M059J (cell line): ENCODE measurements at places on chromosomes 6 and 20. TPM values are rescaled to one million over a fixed set of nuclear protein-coding genes. Genes with fewer than 3 reads are reported as not detected.

Gene CST4
- total RNA-seq = 1.1 TPM in 1 of 2 replicates, not detected in the other

Gene HLA-DOB
- 5.7 and 6.3 TPM in 2 replicates for total RNA-seq

Gene FOXS1
- 0.12 TPM in 1 of 2 replicates, not detected in the other for total RNA-seq

Gene THBD
- 31.5 and 45.2 TPM in 2 replicates for total RNA-seq

Gene RHAG
- total RNA-seq = not detected in 2 replicates

GRCh38 chr6:20509212-20509611 is 25.0 kb upstream of the CDKAL1 start:
- DNase-seq = no peak

- no peak for DNase-seq
These were observed 33.9 kb downstream of the PSMG4 start for GRCh38 chr6:3292431-3293197.

DNA sequence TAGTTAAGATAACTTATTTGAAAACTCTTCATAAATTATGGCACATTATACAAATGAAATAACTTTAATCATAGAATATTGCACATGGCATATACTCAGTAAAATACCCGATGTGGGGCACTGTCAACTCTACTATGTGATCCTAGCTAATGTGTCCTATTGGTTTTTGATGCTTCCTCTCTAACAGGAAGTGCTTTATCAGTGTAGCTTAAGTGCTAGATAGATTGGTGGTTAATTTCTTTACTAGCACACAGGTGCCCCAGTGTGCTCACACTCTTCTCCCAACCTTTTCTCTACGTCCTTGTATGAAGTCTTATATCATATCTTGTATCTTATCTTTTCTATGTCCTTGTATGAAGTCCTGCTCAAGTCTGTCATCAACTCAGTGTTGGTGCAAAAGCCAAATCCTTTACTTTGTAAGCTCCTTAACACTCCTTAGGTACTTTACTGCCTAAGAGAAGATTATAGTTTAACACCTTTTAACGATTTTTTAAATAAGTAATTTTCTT is 358.9 kb downstream of the CENPW start:
- DNase-seq = no peak

DNA sequence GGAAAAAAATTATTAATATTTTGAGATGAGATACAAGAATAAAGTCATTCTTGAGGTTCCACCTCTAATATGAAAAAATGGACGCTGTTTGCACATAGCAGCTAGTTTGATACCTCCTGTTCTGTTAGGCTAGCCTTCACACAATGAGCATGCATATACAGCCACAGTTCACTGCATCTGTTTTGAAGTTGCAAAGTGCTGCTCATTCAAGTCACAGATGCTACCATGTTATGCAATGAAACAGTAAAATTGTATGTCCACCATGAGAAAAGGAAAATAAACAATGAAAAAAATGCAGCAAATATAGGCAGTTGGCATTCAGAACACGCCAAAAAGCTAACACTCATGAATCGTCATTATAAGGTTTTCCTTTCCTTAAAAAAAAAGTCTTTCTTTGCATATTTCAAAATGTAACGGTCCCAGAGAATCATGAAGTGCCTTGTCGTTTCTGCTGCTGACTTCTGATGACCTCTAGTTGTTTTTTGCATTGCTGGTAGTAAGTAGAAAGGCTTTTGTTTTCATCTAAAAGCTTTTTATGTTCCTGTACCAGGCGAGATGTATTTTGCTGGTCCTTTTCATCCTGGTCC is 70.7 kb downstream of the MAP3K7 start:
- DNase-seq = no peak

- no peak for DNase-seq
These were observed 16.8 kb upstream of the FUCA2 start for GRCh38 chr6:143528164-143528811.

DNA sequence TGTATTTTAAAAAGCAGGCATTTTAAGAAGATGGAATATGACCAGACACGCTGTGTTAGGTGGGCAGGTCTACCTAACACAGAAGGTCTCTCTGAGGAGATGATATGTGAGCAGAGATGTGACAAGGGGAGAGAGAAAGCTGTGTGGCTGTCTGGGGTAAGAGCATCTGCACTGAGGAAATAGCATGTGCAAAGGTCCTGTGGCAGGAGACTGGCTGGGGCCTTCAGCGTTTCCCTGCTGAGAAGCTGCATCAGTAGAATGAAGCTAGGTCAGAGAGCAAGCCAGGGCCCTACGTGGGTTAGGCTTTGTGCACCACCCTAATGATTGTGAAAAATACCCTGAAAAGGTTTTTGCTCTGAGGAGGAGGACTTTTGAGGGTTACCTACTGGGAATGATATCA is 87.0 kb downstream of the TXNDC5 start:
- DNase-seq = no peak

DNA sequence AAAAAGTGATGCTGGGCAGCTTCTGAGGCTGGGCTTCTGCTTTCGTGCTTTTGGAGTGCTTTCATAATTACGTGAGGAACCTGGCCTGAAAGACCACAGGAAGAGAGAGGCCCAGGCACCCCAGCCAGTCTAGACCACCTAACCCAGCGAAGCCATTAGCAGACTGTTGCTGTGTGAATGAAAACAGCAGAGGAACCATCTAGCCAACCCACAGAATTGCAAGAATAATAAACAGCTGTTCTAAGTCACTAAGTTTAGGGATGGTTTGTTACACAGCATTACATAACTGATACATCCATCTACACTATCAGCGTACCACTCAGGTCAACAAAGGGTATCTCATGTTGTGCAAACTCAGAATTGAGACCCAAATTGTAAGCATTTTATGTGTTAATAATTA is 34.5 kb downstream of the FGD2 start:
- DNase-seq = no peak

GRCh38 chr6:24492475-24492874 is 2.3 kb upstream of the ALDH5A1 start:
- DNase-seq = peak; percentile 38

DNA sequence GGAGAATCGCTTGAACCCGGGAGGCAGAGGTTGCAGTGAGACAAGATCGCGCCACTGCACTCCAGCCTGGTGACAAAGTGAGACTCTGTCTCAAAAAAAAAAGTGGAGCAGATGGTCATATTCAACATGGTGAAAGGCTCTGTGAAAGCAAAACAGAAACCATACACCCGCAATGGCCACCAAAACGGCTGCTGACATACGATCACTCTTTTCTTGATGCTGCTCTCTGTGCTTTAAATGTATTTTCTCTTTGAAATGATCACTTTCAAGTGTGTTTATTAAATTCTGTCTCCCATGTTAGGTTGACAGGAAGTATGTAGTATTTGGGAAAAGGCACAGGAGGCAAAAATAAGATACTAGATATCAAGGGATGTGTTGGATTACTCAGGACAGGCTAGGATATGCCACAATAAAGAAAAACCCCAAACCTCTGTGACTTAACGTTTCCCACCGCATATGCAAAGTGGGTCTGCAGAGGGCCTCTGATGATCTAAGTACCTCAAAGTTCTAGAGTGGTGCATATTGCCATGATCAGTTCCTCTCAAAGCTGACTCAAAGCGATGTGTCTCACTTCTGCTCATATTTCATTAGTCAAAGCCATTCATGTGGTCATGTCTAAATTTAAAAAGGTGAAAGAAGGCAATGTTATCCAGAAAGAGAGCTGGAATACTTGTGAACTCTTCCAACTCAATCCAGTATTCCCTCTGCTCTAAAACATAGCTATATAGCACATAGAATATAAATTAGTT is 155.1 kb upstream of the SOX4 start:
- peak; percentile 52 for DNase-seq

DNA sequence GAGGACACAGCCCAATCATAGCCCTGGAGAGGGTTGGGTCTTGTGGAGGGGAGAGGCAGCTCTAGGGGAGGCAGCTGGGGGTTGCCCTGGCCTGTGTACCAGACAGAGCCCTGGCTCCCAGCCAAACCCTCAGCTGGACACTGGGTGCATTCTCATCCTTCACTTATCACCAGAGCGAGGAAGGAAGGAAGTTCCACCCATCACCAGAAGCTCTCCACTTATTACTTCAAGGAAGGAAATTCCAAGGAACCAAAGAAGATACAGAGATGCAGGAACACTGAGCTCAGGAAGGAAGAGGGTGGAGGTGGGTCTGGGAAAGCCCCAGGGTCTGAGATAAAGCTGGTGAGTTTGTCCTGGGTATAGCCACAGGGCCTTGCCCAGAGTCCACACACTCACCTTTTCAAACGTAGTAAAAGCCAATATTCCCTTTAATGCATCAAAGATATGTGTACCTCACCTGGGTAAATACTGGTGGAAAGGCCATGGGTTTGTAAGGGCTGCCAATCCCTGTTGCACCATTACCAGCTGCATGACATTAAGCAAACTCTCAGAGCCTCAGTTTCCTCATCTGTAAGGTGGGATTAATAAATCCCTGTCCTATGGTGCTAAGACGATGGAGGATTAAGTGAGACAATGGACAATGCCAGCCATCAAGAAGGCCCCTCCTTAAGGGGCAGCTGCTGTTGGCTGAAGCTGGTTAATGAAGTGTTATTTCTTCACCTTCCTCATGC is 109.7 kb upstream of the NAA20 start:
- DNase-seq = no peak

DNA sequence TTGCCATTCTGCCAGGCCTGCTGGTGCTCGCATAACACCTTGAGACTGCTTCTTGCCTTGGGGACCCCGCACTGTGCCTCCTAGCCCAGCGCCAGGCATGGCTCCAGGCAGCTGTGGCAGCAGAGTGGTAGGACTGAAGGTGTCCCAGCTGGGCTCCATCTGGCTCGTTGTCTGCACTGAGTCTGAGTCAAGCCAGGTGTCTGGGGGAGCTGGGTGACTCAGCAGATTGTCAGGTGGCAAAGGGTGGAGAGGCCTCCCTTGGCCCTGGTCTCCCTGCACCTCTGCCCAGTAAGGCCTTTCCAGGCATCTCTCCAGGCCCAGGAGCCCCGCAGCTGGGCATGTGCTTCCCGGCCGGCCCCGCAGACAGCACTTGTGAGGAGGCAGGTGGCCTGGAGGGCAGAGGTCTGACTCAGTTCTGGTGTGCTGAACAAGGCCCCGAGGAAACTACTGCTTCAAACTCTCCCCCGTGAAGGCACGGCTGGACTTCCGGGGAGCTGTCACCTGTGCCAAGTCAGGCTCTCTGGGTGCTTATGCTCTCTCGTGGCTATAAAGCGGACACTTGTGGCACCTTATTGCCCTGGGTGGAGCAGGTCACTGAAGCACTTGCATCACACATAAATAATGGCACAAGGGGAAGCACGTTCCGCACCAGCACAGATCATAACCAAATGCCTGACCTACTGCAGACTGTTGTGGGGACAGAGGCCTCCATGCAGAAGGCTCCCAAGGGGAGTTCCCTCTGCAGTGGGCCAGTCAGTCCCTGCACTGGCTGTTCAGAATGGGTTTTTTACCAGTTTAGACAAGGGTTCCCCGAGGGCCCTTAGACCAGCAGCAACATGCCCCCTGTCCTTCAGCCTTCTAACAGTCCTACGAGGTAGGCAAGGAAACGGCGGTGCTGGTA is 27.5 kb downstream of the FOXC1 start:
- peak; percentile 82 for DNase-seq

- DNase-seq = peak; percentile 87
These were observed 8.6 kb upstream of the HECA start for GRCh38 chr6:139126255-139126654.

DNA sequence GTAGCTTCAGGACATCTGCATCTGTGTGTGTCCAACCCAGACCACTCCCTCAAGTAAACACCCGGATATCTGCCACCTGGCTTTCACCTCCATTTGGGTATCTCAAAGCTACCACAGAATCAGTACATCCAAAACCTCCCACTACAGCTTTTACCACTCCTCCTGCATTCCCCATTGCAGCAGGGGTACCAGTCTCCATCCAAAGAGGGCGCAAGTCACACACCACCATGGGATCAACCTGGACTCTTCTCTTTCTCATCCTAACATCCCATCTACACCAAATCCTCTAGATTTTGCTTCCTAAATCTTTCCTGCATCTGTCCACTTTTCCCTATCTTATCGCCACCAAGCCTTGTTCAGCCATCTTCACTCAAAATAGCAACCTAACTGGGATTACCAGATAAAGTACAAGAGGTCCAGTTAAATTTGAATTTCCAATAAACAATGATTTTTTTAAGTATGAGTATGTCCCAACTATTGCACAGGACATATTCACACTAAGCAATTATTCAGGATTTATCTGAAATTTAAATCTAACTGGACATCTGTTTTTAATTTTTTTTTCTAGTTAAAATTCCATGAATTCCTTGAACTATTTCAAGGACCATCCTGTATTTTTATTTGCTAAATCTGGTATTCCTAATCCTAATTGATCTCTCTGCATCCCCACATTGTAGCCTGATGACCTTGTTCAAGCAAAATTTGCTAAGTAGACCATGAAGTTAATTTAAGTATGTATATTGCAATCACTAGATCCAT is 164.3 kb upstream of the MLN start:
- no peak for DNase-seq

DNA sequence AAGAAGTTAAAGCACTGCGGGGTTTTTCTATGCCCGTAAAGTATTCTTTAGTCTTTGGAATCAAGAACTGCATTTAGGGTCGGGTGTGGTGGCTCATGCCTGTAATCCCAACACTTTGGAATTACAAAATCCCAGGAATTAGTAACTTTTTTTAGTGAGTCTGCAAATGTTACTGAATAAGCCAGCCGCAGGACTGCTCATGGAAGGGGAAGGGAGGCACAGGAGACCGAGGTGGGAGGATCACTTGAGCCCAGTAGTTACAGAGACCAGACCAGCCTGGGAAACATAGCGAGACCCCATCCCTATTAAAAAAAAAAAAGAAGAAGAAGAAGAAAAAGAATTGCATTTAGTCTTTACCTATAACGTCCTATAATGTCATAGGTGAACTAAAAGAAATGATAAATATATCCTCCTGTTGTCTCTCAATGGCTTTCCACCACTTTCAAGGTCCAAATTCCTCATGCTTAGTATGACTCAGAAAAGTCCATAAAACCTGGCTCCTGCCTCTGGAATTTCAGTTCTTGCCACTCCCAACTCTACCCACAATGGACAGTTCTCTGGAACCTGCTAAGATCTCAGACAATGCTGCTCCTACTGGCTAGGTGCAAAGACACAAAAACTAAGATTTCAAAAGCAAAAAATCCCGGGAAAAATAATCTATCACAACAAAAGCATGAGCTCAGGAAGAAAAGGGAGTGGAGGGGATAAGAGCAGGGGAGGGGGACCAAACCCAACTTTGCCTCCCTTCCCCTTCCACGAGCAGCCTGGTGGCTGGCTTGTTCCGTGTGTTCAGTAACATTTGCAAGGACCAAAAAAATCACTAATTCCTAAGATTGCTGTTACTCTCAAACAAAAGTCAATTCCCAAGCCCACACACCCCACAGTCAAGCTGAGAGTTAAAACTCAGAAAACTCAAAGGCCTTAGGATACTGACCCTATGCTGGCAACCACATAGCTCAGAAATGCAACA is 39.0 kb downstream of the B4GALT5 start:
- peak; percentile 94 for DNase-seq
